ENCODE measurements at places on chromosomes 6 and 20.

DNA sequence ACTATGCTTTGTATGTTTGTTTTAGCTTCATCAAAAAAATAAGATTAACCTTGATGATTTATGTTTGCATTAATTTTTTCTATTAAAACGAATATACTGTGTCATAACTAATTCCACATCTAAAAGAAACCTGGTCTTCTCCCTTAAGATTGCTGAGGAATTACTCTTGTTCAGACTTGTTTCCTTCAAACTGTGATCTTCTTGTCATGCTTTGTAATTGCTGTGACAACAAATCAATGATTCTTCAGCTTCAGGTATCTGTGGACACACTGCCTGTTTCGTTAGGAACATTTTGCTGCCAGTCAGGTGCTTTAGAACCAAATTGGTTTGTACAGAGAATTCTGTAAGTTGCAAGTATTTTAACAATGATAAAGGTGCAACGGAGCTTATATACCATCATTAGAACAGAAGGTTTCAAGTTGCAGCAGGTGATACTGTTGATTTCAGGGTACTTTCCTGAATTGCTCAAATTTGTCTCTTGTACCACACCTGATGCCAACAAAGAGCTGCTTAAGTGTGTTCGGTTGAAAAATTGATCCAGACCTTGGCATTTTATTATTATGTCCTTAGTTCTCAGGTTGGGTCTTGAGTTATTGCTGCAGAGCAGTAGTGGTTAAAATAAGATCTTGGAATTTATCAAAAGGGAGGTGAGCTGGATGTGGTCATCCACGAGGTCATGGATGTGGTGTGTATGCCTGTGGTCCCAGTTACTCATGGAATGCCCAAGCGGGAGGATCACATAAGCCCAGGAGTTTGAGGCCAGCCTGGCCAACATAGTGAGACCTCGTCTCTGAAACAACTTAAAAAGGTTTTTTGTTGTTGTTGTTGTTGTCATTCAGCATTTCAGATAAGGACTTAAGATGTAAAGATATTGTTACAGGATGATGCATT, 19.5 kb downstream of the SYTL3 start:
- DNase-seq, result no peak

GRCh38 chr20:36950414-36951197, 902 bp downstream of the SAMHD1 start:
- DNase-seq, result no peak

- no peak for DNase-seq
Observed at GRCh38 chr6:87174078-87174579, 18.8 kb downstream of the ZNF292 start.

DNA sequence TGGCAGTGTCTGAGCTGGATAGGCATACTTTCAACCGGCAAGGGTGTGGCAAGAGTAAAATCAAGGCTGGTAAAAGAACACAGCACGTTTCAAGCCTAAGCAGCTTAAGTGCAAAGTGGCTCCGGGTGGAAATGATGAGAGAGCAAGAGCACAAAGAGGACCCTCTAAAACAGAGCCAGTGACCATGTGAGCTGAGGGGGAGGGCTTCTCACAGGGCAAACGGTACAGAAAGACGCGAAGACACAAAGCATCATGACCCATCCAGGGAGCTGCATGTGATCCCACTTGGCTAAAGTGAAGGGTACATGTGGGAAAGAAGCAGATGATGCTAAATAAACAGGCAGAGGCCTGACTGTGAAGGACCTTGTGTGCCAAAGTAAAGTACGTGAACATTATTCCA, 25.7 kb downstream of the FKBP5 start:
- no peak for DNase-seq

DNA sequence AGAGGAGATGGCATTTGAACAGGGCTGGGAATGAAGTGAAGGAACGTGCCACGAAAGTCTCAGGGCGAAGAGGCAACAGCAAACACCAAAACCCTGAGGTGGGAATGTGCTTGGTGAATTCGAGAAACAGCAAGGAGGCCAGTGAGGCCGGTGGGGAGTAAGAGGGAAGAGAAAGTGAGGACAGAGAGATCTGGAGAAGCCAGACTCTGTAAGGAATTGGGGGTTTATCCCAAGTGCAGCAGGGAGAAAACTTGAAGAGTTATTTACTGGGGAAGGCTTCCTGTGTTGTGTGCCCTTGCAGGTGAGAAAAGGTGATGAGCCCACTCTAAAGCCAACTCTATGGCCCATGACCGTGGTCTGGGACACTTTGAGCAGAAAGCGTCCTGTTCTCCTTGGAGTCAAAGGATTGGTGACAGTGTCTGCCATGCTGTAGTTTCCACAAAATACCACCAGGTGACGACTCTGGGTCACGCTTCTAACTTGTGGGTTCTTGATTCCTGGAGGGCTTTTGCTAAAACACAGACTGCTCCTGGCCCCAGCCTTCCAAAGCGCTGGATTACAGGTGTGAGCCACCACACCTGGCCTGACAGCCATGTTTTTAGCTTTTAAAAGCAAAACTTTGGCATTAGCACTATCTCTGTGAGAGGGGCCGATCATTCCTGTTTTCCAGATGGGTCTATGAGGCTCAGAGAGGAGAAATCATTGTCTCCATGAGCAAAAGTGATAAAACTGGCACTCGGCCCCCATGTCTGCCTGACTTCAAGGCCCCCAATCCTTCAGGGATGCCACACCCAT, 18.0 kb upstream of the CSNK2A1 start:
- DNase-seq, result peak; percentile 47

Measured in KG1 (cell line).